Stimulated activated CD8-positive, alpha-beta memory T cell treated with anti-CD3 and anti-CD28 coated beads, Interleukin-4, amount 100 ng/mL, for 24 hours (primary cell): ENCODE measurements at places on chromosomes 1 and 21.

GRCh38 chr1:229714306-229714705, 88.3 kb downstream of the URB2 start:
- DNase-seq = no peak

DNA sequence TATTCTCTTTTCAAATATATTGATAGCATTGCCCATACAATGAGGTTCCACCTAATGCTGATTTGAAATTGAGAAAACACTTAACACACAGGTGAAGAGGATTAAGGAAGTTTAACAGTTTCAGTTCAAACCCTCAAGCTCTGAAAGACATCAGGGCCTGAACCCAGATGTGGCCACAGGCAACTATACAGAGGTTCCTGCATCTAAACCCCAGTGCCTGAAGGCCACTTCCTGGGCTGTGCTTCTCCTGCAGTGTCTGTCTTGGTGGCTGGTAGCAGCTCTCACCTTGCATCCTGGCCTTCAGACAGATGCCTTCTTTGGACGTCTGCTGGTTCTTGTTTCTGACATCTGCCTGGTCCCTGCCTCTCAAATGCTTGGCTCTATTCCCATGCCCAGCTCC, 25.1 kb upstream of the NGF start:
- no peak for DNase-seq

DNA sequence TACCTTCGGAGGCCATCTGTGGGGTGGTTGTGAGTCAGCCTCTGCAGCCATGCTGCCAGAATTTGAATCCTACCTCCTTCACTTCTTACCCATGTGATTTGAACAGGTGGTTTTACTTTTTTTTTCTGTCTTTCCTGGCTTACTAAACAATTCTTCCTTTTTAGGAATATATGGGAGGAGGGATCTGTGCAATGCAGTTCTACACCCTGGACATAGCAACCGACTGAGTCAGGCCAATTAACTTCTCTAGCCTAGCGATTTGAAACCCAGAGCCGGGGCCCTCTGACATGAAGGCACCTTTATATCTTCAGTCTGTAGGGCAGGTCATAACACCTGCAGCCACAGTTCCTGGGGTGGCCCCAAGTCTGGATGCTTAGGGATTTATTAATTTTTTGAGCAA, 83.6 kb downstream of the ST6GALNAC3 start:
- no peak for DNase-seq

DNA sequence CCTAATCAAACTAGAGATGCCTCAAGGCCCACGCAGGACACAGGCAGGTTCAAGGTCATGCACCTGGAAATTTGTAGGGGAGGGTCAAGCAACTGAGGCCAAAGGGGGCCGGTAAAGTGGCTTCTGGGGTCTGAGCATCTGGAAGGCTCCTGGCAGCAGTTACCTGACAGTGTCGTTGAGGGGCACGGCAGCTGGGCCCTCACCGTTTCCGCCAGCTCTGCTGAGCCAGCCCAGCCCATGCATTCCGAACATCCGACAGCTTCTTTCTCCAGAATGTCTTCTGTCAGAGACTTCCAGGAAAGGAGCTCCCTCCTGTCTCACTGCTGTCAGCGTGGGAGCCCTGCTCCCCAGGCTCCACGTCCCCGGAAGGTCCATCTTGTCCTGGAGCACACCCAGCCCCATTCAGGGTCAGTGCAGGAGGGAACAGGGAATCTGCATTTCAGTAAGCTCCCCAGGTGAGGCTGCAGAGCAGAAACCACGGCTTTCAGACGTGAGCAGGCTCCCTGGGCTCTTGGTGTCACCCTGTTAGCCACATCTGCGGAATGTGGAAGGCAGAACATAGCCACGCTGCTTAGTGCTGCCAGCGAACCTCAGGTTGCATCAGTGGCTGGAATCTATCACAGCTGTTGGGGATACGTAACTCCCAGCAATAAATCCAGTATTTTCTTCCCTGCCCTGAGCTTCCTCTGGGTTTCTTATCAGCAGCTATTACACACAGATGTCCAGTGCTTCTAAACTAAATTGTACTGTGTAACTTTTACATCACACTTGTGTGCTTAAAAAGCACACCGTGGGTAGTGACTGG, 36.3 kb upstream of the FAM3B start:
- DNase-seq = no peak

DNA sequence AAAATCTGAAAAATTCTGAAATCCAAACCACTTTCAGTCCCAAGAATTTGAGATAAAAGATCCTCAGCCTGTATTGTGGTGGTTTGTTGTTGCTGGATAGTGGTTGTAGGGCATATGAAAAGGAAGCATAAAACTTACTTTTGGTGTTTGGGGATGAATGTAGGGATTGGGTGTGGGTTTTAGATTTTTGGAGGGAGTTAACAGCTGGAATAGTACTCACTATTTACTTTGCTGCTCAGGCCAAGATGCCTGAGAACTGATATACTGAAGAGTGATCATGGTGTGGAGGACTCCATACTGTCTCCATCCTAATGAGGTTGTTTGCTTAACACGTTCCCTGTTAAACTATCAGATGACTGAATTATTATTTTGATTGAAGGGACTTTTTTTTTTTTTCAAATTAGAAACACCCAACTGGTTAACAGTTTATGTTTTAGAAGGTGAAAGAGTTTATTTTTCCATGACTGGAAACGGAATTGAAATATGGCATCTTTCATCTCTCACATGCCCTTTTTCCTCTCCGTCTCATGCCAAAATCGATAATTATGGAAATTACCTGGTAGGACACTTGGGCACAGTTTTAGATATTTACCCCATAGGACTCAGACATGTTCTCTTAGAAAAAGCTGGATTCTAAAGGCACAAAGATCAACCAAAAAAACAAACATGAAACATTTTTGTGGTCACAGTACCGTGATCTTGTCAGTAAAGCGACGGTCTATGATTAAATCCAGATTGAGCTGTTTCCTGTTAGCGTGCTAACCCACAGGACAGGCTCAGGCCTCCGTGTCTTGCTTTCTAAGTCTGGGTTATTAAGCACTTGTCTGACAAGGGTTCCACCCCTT, 37.3 kb downstream of the RGL1 start:
- no peak for DNase-seq

DNA sequence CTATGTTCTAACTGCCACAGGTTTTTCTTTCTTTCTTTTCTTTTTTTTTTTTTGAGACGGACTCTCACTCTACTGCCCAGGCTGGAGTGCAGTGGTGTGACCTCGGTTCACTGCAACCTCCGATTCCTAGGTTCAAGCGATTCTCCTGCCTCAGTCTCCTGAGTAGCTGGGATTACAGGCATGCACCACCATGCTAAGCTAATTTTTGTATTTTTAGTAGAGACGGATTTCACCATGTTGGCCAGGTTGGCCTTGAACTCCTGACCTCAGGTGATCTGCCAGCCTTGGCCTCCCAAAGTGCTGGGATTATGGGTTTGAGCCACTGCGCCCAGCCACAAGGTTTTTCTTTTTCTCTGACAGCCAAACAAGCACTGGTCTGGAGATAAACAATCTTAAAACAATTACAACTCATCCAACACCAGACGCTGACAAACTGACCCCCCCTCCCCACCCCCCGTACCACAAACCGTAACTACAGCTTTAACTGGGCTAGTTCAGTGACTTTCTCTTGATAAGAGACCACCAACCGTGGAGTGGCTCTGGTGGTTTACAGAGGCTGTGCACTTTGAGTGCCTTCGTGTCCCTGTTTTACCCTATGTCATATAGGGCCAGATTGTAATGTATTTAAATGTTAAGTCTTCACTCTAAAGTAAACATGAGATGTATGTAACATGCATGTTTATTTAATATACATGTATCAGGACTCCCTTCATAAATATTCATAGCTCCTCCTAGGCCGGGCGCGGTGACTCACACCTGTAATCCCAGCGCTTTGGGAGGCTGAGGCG, 19.5 kb upstream of the PUM1 start:
- DNase-seq = no peak
